ENCODE measurements at places on chromosomes 6 and 20. TPM values are rescaled to one million over a fixed set of nuclear protein-coding genes. Genes with fewer than 3 reads are reported as not detected.

GRCh38 chr6:106453756-106454367, 93.3 kb downstream of the CRYBG1 start:
- DNase-seq = no peak

DNA sequence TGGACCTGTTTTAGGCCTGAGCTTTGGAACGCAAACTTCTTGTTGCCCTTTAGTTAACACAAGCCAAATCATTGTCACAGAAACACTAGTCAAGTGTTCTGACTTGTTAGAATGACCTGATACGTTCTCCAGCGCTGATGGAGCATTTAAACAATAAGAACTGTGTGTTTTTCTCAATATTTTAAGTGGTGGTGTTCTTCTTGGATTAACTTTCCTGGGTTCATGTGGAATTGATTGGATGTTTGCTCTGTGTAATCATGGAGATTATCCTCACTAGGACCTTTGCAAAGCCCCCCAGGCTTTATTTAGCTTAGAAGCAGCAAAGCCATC, 1.6 kb downstream of the LRRC1 start:
- no peak for DNase-seq

The RBPJL gene
- 1.1 TPM for total RNA-seq

- no peak for DNase-seq
Observed at GRCh38 chr6:132907914-132908313, 93.5 kb downstream of the RPS12 start.

- DNase-seq = no peak
Observed at GRCh38 chr20:35575958-35576357, 34.1 kb downstream of the ERGIC3 start.

The PTCRA gene
- 0.56 TPM for total RNA-seq

The SH3BGRL2 gene
- total RNA-seq = 9.8 TPM

The COL10A1 gene
- 0.16 TPM for total RNA-seq

DNA sequence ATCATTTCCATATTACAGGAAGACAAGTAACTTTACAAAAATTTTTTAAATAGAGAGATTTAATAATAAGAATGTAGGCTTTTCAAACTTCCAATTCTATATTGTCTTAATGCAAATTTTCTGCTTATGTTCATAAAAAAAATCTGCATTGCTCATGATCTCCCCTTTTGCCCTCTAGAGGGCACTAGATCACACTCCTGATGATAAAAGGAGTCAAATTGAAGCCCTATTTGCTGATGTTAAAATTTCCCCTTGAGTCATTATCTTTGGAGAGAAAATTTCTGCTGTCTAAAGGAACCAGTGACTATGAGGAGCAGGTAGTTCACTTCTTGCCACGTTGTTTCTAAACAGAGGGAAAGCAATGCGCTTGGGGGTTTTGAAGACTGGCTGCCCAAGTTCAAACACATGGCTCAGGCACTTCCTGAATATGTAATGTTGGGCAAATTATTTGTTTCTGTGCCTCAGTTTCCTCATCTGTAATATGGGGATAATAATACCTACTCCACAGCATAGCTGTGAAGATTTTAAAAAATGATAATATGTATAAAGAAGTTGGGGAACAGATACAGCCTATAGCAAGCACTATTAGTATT, 874.2 kb downstream of the TFAP2A start:
- no peak for DNase-seq

- DNase-seq = no peak
Observed at GRCh38 chr6:10854922-10855632, 16.7 kb upstream of the MAK start.

- DNase-seq = no peak
Observed at GRCh38 chr6:167930295-167930694, 67.2 kb upstream of the KIF25 start.

The DEFB127 gene
- not detected for total RNA-seq

- no peak for DNase-seq
Observed at GRCh38 chr6:166902211-166902755, 54.1 kb downstream of the RNASET2 start.

Data from testis (tissue), 5 donors.